ENCODE measurements at places on chromosomes 6 and 20. TPM values are rescaled to one million over a fixed set of nuclear protein-coding genes. Genes with fewer than 3 reads are reported as not detected.

TUBB2B gene
- 1.6 TPM for total RNA-seq

SIRPB2 gene
- total RNA-seq: 5.9 TPM

GRIK2 gene
- total RNA-seq: not detected

TMEM170B gene
- 1.7 TPM for total RNA-seq

OTOR gene
- total RNA-seq: not detected

C20orf141 gene
- not detected for total RNA-seq

ABCF1 gene
- 37.9 TPM for total RNA-seq

MUCL3 gene
- 4.2 TPM for total RNA-seq

RAET1E gene
- total RNA-seq: 72.2 TPM

CYP39A1 gene
- total RNA-seq: 7.2 TPM

NEU1 gene
- 23.6 TPM for total RNA-seq

THBD gene
- total RNA-seq: 54.9 TPM

SUMO4 gene
- total RNA-seq: 3.2 TPM
